ENCODE measurements at places on chromosomes 7 and 10.

DNA sequence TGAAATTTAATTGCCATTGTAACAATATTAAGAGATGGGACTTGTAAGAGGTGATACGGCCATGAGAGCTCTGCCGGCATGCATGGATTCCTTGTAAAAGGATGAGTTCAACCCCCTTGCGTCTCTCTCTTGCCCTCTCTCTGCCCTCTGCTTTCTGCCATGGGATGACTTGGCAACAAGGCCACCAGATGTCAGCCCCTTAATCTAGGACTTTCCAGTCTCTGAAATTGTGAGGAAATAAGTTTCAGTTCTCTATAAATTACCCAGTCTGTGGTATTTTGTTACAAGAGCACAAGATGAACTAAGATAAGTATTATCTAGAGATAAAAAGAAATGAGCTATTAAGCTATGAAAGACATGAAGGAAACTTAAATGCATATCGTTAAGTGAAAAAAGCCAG is 145.7 kb upstream of the AHR start:
- no peak for DNase-seq

- no peak for DNase-seq
Observed at GRCh38 chr10:132162021-132162531, 24.7 kb upstream of the DPYSL4 start.

- peak; percentile 80 for DNase-seq
Observed at GRCh38 chr7:37211097-37211880, 237.4 kb downstream of the ELMO1 start.

- no peak for DNase-seq
Observed at GRCh38 chr7:25562673-25563182, 334.4 kb upstream of the NPVF start.

- no peak for DNase-seq
Observed at GRCh38 chr7:45031829-45032228, 31.8 kb downstream of the CCM2 start.

DNA sequence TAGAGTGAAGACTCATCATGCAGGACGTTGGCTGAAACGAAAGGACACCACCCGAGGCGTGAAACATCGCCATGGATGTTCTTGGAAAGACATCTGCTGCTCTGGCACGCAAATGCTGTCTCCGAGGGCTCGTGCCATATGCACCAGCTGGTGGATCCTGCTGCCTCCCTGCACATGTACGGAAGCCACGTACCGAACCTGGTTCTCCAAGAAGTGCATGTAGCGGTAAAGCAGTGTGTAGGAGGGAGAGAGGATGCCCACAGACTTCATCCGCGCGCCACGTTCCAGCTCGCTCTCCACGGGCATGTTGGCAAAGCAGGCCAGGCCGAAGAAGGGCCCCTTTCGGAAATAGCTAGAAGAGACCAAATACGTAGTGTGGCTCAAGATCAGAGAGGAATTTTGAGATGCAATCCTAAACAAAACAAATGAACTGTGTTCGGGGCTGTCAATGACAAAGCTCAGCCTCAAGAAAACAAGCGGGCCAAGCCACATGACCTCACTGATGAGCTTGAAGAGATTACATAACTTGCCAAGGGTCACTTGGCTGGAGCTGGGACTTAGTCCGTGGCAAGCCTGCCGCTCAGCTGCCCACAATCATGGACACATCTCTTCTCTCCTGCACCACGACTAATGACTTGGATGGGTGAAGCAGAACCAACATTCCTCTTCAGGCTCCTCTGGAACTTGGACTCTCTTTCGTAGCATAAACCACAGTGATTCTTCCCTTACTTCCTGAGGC is 16.5 kb downstream of the DENND11 start:
- no peak for DNase-seq

DNA sequence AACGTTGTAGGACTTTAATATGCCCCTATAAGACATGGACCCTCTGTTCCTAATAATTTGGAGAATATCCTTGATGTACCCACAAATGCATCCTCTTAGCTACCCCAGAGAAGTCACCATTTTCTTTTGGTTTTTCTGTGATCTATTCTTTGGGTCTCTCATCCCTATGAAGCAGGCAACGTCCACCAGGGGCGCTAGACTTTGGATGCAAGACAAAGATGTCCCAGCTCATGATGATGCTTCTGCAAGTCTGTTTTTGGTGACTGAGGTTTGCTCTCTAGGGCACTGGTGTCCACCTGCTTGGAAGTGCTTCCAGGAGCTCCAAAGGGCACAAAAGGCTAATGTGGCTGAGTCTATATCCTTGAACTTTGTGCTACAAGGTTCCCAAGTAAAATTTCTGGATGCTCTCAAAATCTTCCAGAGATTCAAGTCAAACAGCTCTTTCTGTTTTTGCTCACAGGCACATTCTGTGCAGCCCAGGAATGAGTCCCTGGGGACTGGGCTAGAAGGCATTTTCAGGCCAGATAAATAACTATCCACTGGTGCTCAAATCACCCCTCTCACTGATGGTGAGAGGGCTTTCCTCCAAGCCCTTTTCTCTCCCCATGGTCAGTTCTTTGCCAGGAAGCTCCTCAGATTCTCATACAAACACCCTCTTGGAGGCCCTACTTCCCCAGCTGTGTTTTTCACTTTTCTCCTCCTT is 166.4 kb downstream of the C7orf25 start:
- no peak for DNase-seq

GRCh38 chr7:901388-902154 is 25.2 kb downstream of the GET4 start:
- peak; percentile 85 for DNase-seq

DNA sequence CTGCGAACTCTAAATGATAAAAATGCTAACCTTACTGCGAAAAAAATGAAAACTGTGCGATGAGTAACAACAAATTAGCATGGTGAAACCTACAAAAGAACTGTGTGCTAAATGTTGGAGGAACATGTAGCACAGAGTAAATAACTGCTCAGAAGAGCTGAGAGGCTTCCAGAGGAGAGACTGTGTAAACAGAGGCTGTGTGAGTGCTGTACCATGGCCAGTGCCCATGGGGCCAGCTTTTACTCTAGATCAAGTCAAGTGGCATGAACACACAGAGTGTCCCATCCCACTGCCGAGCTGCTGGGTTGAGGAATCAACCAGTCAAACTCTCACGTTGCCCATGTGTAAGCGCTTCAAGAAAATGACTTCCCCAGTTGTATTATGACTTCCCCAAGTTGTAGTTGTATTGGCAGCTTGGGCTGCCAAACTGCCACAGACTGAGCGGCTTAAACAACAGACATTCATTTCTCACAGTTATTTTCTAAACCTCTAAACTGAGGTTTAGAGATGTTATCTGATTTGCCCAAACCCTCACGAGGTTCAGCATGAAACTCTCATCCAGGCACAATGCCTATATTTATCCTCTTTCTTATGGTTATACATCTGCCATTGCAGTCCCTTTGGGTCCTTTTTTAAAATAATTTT is 270.7 kb downstream of the ABCA13 start:
- DNase-seq, result no peak

GRCh38 chr10:47454780-47455058 is 29.2 kb downstream of the ANXA8 start:
- no peak for DNase-seq

GRCh38 chr10:103852189-103852711 is 3.1 kb downstream of the SH3PXD2A start:
- peak; percentile 66 for DNase-seq

DNA sequence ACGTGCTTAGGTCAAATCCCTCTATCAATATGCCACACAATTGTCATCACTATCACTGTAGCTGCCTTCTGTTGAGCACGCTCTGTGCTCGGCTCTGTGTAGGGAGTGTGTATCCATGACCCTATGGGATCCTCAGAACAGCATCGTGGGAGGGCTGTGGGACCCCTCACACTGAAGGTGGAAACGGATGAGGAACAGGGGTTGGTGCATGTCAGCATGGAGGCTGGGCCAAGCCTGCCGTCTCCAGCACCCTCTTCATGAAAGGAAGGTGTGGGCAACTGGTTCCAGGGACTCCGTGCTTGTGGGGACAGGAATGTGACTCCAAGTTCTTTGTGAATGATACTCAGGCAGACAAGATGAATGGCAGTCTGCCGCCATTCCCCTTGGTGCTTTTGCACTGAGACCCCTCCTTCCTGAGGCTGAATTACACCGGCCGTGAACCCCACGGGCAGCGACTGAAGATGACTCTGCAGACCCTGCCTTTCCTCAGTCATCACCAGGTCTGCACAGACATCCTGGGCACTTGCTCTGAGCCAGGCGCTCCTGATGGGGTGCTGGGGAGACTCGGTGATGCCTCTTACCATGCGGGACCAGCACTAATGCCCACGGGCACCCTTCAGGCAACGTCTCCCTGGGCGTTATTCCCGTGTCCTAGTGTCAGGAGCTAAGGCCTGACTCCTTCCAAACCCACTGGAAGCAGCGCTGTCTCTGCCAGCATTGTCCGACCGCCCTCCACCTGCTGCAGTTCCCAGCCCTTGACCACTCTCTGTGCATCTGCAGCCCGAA is 495.2 kb downstream of the TCERG1L start:
- DNase-seq, result no peak

GRCh38 chr7:12814107-12814506 is 126.7 kb downstream of the ARL4A start:
- DNase-seq, result no peak

GRCh38 chr10:80579181-80579763 is 41.6 kb downstream of the SH2D4B start:
- DNase-seq, result no peak

DNA sequence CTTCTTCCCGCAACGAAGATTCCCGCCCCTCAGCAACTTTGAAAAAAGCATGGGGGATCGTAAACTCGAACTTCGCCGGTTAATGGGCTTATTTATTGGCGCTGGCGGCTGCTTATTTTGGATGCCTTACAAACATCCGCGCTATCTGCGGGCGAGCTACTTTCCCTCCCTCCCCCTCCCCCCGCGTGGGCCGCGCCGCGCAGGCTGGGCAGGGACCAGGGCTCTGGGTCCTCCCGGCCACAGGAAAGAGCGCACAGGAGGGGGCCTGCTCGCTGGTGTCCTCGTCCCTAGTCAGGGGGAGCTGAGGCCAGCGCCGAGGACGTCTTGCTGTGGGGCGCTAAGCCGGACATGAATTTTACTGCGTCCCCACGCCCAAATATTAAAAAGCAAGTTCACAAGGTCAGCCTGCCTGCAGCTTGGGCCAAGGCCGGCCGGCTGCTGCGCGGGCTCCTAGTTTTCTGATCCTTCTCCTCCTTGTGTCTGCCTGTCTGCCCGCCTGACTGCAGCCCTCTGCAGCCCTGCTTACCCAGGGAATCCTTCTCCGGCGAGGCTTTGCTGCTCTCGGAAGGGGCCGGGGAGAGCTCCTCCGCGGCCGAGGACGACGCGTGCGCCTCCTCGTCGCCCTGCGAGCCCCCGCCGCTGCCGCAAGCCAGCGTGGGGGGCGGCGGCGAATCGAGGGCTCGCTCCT is 1.2 kb downstream of the HOXA10 start:
- DNase-seq, result peak; percentile 87

DNA sequence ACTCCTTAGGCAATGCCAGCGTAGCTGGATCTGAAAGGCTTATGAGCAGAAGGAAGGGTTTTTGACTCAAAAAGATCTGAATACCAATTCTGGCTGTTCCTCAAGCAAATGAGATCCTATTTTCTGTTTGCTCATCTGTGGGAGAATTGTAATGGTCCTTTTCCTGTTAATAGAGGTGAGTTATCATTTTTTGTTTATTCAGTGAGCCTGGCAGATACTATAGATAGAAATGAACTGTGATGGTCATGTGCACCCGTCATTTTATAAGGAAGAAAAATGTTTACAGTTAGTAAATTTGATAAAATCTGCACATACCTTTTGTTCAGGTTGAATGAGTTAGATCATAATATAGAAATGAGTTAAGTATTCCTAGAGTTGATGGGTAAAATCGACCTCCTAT is 97.7 kb downstream of the ACTR3B start:
- no peak for DNase-seq

DNA sequence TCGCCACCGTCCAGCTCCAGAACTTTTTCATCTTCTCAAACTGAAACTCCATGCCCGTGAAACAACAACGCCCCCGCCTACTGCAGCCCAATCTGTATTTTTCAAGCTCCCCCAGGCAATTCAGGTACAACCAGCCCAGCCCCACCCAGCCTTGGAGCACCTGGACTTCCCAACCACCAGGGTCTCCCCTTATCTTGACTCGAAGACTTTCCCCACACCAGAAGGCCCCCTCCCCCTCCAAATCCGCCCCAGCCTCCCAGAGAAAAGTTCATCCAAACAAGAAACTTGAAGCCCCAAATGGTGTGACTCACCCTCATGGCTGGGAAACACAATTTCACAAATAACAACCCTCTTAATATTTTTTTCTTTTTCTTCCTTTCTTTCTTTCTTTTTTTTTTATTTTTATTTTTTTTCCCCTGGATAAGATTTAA is 10.6 kb downstream of the ZCCHC24 start:
- DNase-seq, result peak; percentile 80

DNA sequence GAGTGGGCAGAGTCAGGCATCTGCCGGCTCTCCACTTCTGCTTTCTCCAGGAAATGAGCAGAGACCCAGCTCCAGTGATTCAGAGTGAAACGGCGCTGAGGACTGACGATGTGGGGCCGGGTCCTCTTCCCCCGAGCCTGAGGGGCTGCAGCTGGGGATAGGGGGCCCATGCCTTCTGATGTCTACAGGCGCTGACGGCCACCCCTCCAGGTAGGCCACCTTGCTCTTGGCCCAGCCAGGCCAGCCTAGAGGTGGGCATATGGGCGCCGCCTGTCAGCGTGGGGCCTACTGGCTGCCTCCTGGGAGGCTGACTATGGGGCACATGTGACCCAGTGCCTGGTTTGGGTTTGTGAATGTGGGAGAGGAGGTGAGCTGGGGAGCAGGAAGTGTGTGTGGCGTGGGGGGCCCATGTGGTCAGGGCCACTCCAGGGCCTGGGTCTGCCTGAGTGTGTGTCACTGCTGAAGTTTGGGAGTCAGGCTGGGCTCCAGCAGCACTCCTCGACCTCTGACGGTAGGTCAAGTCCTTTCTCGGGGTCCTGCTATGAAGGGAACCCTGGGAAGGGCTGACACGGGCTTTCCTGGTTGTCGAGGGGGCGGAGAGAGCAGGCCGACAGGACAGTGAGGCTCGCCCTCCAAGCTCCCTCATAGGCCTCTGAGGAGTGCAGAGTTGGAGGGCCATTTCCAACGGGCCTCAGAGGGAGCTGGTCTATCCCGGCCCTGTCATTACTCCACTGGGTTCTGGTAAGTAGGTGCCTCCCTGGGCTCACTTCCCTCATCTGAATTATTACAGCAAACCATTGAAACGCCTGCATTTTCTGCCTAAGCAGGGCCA is at the start of gene WDFY4:
TSS of gene WDFY4 (plus strand) at position 82 of the 832 bp plus-strand sequence. CDS start 24,860 bp downstream, outside the sequence.
- no peak for DNase-seq

GRCh38 chr10:86642499-86642898 is 11.8 kb upstream of the OPN4 start:
- peak; percentile 25 for DNase-seq

GRCh38 chr10:71920540-71921323 is 43.5 kb upstream of the CHST3 start:
- DNase-seq, result no peak

GRCh38 chr10:71366690-71367089 is 30.0 kb upstream of the CDH23 start:
- DNase-seq, result no peak

DNA sequence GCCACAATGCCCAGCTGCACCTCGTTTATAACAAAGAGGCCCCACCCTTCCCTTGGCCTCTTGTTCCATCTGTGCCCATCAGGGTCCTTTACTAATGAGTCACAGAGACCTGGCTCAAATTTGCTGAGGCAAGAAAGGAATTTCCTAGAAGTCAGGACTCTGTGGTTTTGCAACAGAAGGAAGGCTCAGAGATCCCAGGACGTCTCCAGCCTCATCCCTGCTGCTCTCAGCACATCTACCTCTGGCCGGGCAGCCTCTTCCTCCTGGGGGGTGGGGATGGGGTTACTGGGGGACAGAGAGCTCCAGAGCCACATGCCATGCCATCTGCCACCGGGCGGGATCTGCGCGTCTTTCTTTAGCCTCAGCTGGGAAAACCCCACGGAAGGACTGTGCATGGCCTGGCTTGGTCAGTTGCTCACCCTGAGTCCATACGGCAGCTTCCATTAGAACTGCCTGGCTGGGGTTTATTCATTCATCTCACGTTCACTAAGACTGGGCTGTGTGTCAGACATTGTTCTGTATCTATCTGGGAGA is 41.9 kb upstream of the PSMG3 start:
- peak; percentile 71 for DNase-seq

All from fibroblast of skin of right quadriceps (primary cell).